ENCODE measurements at places on chromosomes 12 and 14.
A peak's percentile ranks its signal among the peaks of the same experiment; 100 is the strongest.

- no peak for DNase-seq
These were observed 74.4 kb downstream of the NTF3 start for GRCh38 chr12:5506295-5506694.

DNA sequence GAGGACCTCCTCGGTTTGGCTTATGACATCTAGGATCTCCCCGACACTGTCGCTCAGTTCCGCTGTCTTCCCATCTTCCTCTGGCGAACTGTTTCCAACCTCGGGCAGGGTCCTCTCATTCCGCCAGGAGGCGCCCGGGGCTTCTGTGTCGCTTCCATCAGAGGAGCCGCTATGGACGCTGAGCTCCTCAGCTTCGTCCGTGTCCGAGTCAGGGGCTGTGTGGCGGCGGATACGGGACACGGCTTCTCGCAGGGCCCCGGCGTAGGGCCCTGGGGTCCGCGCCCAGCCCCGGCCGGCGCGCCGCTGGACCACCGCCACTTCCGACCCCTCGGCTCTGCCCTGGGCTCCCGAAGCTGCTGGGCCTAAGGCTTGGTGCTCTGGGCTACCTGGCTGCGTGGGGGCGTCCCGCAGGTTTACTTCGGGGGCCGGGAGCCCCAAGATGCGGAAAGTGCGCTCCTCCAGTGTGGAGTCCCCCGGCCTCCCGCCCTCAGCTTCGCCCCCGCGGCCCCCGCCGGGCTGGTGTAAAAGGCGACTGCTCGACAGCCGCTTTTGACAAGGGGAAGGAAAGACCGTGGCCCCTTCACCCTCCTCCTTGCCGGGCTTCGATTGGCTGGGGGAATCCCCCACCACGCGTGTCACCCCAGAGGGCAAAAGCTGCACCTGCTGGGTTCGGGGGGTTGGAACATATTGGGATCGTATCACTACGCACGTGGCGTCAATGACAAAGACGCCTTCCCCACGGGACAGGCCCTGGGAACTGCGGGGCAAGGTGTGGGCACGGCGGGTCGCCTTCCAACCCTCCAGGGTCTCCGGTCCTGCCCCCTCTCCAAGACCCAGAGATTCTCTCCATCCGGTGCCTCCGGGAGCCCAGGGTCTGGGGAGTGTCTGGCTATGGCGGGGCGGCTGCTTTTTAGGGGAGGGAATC lies 2.1 kb downstream of the DDN start:
- DNase-seq: peak; percentile 65

- no peak for DNase-seq
These were observed 18.3 kb downstream of the SLC25A47 start for GRCh38 chr14:100341301-100342031.

GRCh38 chr14:94364964-94365363 lies 23.4 kb downstream of the SERPINA1 start:
- DNase-seq: no peak

GRCh38 chr12:47725893-47726292 lies 603 bp upstream of the ENDOU start:
- DNase-seq: no peak

DNA sequence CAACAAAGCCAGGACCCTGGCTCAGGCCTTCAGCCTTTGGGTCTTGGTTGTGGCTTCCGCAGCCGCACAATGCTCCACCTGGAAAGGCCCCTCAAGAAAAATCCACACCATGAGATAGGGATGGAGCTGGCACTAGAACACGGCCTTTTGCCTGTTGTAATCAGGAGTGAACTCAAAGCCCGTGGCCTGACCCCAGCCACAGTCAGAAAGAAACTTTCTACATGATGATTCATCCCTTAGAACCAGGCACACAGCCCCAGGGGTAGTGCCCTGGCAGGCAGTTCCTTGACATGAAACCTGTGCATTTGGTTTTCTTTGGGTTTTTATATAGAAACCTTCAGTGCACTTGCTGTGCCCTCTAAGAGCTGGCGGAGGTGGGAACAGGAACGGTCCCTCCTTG lies 5.1 kb downstream of the CLMN start:
- no peak for DNase-seq

DNA sequence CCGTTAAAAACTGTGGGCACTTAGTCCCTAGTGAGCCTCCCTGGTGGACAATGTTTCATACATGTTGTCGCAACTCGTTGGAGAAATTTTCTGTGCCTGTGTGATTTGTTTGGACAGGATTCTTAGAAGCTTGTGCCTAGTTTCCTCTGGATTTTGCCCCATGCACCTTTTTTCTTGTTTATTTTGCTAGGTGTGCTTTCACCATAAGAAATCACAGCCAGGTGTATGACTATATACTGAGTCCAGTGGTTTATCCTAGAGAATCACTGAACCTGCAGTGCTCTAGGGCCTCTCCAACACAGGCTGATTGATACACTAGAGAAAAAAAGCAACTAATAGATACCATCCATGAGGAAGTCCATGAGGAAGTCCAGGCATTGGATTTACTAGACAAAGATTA lies 33.1 kb upstream of the OASL start:
- DNase-seq: no peak

GRCh38 chr12:121139286-121139685 lies 6.6 kb downstream of the P2RX7 start:
- no peak for DNase-seq

- peak; percentile 49 for DNase-seq
These were observed 217.9 kb upstream of the BTG1 start for GRCh38 chr12:92363295-92364146.
